ENCODE measurements at places on chromosomes 6 and 20. TPM values are rescaled to one million over a fixed set of nuclear protein-coding genes. Genes with fewer than 3 reads are reported as not detected.

DNA sequence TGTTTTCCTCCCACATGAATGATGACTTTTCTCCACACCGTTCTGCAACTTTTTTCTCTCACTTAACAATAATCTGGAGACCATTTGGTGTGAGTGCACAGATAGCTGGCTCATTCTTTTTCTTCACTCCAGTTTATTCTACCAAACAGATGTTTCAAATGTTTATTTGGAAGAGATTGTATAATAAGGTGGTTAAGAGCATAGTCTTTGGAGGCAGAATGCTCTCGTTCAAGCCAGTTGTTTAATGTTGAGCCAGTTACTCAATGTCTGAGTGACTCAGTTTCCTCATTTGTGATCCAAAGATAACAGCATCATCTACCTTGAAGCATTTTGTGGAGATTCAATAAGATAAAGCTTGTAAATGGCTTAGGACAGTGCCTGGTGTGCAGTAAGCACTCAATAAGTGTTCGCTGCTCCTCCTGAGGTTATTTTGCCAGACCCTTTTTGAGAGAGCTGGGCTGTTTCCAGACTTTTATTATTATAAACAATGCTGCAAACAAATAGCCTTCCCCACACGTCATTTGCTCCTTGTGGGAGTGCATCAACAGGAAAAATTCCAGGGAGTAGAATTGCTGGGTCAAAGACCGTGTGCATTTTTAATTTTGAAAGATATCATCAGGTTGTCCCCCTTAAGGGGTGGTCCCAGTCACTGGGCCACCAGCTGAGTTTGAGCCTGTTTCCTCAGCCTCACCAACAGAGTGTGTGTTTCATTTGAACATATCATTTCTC lies 70.6 kb downstream of the VEGFA start:
- no peak for DNase-seq

- no peak for DNase-seq
Observed at GRCh38 chr6:147903931-147904330, 395.4 kb downstream of the SAMD5 start.

Gene WFDC12
- not detected for total RNA-seq

Gene GLP1R
- 11.6 TPM for total RNA-seq

- DNase-seq = no peak
Observed at GRCh38 chr20:36883977-36884535, 8.1 kb downstream of the TLDC2 start.

GRCh38 chr6:125790358-125791150 lies at the start of gene NCOA7:
Gene NCOA7 (plus strand): TSS chr6:125790960. CDS start chr6:125815355, 24,395 bp downstream.
- DNase-seq = peak; percentile 90

Gene NECAB3
- total RNA-seq = 71.8 TPM

GRCh38 chr6:4916954-4917561 lies 86.8 kb downstream of the RPP40 start:
- no peak for DNase-seq

DNA sequence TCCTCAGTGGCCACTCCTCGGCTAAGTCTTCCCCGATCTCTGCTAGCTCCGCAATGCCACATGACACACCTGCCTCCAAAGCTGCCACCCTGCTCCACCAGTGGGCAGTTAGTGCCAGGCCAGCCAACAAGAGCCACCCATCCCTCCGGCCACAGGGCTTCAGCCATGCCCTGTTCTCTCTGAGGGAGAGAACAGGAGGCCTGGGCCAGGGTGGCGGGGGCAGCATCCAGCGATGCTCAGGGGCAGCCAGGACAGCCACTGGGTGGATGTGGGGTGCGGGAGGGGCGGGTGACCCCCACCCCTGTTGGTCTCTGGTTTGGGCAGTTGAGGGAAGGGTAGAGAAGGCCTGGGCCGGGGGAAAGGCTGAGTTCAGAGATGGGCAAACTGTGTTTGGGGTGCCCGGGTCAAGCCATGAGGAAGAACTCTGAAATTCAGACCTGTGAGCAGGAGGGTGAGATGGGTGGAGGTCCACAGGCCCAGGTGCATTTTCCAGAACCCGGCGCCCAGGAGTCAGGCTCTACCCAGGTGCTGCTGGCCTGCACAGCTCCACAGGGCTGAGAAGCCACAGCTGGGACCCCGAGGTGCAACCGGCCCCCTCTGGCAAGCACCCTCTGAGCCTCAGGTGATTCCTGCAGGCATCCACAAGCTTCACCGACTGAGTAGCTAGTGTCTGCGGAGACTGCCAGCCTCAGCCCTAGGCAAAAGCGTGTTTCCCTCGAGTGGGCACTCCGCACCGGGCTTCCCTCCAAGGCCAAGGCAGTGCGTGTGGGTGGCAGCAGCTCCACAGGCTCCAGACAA lies 91.1 kb downstream of the SULF2 start:
- DNase-seq = no peak

DNA sequence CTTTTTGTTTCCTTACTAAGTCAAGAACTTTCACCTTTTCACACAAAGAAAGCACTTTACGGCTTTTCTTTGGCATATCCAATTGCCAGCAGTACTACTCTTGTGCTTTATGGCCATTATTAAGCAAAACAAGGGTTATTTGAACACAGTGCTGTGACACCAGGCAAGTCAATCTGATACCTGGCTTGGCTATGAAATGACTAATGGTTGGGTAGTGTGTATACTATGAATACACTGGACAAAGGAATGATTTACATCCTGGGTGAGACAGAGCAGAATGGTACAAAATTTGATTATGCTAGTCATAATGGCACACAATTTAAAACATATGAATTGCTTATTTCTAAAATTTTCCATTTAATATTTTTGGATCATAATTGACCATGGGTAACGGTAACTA lies 22.1 kb upstream of the ADGRF1 start:
- DNase-seq = no peak

Gene DYNLT2
- 0.62 TPM for total RNA-seq

Gene GTF2H4
- total RNA-seq = 21.4 TPM

Gene CALHM5
- 2.4 TPM for total RNA-seq

DNA sequence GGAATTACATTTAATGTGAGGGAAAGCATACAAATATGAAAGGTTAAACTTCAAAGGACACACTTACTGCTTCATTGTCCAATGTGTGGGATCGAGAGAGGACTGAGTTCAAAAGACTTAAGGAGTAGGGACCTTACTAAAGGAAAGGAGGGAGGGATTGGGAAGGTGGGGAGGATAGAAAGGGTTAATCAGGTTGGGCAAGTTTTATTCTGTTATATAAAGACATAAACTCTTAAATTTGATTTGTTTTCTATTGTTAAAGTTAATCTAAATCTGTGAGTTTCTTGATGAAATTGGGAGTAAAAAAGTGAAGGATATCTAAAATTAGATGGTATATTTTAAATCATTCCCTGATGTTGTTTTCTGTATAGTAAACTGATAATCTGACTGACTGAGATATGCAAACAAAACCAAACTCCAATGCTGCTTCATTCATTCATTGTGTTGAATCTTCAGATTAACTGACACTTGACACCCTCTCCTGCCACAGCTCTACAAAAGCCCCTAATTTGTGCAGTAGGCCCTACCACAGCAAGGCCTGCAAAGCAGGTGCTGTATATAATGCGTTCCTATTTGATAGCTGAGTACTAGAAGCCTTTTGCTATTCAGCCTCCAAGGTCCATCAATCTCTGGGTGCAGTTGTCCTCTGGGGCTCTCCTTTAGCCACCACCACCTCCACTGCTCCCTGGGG lies 1.3 kb upstream of the UBE2J1 start:
- no peak for DNase-seq

Gene KCNK16
- total RNA-seq = not detected

Gene COL21A1
- total RNA-seq = 23.2 TPM

DNA sequence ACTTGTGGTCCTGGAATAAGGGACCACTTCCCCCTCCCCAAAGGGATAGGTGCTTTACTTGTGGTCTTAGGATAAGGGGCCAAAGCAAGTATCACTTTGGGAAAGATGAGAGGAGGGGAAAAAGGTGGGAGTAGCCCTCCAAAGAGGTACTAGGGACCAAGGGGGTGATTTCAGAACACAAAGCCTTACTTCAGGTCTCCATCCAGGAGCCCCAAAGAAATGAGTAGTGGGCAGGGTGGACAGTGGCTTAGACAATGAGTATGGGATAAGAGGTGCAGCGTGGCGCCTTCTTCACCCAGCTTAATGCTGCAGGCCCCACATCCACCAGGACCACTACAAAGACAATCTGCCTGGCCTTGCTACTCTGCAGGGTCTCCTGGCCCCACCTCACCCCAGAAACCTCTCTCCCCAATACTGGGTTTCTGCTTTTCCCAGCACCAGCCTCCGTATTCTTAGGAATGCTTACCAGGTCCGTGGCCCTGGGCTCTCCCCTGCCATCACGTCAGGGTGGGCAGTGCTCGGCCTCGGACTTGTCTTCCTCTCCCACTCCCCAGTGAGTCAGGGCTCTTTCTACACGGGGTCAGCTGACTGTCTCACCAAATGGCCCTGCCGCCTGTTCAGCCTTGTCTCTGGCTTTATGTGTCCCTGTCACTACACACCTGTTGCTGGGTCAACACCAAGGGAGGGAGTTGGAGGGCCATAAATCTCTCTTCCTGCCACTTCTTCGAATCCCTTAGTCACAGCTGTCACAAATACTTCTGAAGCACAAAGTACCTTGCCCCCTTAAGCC lies 3.1 kb downstream of the NNAT start:
- DNase-seq = no peak

DNA sequence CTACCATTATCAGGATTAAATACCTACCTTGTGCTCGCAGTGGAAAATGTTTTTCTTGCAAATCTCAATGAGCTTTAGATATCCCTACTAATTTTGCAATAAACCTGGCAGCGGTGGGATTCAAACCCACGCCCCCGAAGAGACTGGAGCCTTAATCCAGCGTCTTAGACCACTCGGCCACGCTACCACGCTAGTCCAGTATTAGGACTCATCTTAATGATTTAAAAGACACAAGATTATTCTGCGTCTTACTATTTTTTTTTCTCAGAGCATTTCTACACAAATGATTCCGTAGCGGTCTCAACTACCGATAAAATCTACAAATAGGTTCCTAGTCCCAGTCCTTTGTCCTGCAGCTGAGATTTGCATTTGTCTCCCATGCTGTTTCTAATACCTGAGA lies 35.2 kb upstream of the ZSCAN23 start:
- DNase-seq = no peak

Gene C20orf204
- 0.35 TPM for total RNA-seq

- no peak for DNase-seq
Observed at GRCh38 chr20:37803438-37804307, 99.3 kb upstream of the VSTM2L start.

Gene CST2
- total RNA-seq = not detected

GRCh38 chr20:46970937-46971630 lies 76.4 kb downstream of the EYA2 start:
- no peak for DNase-seq

DNA sequence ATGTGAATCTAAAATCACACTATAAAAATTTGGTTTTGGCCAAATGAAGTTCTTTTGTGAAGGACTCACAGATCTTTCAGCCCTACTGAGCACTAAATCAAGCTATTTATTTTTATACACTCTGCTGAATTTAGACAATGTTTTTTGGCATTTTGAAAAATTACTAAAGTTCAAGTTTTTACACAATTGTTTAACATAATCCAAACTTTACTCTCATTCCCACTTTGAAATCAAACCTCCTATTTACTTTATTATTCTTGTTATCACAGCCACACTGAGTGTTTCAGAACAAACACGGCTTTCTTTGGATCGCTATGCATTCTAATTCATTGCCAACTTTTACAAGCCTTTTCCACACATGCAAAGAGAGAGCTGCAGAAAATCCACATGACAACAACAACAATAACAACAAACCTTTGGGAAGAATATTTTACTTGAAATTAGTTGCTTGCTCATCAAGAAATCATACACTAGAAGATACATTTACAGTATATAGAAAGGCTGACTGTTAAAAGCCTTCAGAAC lies 49.1 kb upstream of the TMEM30A start:
- no peak for DNase-seq

Gene HUS1B
- total RNA-seq = not detected

DNA sequence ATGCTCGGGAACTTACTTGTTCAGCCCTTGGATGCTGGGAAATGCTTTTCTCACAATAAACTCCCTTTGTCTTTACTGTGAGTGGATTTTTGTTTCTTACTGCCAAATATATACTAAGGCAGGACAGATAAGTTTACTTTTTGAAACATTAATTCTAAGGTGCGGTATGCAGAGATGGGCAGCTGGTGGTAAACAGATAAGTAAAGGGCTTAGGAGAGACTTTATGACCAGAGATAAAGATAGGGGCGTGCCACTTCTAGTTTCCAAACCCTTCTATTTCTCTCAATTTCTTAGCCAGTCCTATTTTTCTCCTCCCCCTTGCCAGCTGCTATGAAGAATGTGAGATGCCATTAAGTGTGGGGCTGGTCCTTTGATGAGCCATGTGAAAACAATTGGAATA lies 16.3 kb downstream of the SAMD3 start:
- DNase-seq = no peak

DNA sequence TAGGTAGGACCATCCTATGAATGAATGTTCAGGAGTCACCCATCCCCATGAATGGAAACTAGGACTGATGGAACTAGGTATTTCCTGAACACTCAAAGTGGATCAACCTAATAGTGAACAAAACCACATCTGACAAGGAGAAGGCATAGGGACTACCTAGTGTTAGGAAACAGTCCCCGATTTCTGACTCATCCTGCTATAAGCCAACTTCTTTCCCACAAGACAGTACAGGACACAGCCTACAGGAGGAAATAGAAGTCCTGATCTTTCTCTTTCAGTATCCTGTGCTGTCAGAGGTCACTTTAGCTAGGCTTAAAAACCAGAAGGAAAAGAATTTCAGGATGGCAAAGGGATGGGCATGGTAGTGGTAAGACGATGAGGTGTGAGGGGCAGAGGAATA lies 19.5 kb upstream of the GMDS start:
- DNase-seq = no peak

Gene MEI4
- 0.32 TPM for total RNA-seq

- no peak for DNase-seq
Observed at GRCh38 chr6:168468045-168468444, 27.1 kb downstream of the SMOC2 start.

Gene COL9A3
- 2.9 TPM for total RNA-seq

DNA sequence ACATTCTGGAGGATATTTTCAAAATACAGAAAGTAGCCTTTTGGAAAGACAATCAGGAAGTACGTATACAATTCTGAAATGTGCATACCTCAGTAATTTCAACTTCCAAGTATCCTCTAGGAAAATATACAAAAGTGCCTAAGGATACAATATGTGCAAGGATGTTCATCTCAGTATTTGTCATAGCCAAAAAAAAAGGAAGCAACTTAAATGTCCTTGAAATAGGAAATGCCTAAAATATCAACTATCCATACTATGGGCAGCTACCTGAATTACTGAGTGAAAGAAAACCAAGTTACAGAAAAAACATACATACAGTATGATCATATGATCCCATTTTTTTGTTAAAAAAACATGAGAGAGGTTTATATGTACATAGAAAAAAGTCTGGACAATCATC lies 1.5 kb downstream of the PPIL1 start:
- DNase-seq = no peak

GRCh38 chr6:134802426-134803058 lies 147.4 kb downstream of the ALDH8A1 start:
- DNase-seq = no peak

GRCh38 chr6:51719297-51719696 lies 368.1 kb downstream of the PKHD1 start:
- DNase-seq = no peak

Gene LRRN4
- total RNA-seq = 0.99 TPM

GRCh38 chr20:43945391-43946205 lies 30.9 kb downstream of the TOX2 start:
- no peak for DNase-seq

- no peak for DNase-seq
Observed at GRCh38 chr6:154710689-154711088, 22.5 kb upstream of the SCAF8 start.

All from left ventricle myocardium superior (tissue), 1 donor.